ENCODE measurements at places on chromosomes 3 and 15.

DNA sequence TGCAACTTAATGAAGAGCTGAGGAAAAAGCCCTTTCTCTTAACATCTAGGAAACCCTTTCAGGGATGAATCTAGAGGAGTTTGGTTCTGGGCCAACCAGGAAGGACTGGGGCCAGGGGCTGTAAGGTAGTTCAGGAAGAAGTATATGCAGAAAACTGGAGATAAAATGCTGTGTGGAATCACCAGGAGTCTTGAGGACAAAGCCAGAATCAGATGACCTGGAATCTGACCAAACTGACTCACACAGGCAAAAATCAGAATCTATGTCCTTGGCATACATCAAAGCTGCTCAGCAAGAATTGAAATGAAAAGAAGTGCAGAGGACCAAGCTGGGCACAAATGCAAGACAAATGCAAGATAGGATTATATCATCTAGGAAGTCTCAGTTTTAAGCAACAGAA lies 59.4 kb upstream of the ATP2C1 start:
- peak; percentile 38 for DNase-seq

- DNase-seq: no peak
Observed at GRCh38 chr15:69522361-69522760, 69.7 kb downstream of the RPLP1 start.

DNA sequence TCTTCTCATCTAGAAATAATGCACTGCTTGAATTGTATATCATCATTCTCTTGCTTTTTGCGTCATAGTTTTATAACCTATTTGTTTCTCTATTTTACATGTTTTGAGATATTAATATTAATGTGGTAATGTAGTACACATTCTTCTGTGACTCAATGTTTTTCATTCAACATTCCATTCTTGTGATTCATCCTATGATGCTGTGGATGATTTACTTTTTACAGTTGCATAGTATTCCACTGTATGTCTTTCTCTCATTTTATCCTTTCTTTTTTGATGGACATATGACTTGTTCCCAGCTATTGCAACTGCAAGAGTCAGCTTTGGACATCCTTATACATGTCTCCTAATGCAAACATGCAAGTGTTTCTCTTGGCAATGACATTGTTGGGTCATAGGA lies 20.6 kb upstream of the VEPH1 start:
- DNase-seq: no peak

DNA sequence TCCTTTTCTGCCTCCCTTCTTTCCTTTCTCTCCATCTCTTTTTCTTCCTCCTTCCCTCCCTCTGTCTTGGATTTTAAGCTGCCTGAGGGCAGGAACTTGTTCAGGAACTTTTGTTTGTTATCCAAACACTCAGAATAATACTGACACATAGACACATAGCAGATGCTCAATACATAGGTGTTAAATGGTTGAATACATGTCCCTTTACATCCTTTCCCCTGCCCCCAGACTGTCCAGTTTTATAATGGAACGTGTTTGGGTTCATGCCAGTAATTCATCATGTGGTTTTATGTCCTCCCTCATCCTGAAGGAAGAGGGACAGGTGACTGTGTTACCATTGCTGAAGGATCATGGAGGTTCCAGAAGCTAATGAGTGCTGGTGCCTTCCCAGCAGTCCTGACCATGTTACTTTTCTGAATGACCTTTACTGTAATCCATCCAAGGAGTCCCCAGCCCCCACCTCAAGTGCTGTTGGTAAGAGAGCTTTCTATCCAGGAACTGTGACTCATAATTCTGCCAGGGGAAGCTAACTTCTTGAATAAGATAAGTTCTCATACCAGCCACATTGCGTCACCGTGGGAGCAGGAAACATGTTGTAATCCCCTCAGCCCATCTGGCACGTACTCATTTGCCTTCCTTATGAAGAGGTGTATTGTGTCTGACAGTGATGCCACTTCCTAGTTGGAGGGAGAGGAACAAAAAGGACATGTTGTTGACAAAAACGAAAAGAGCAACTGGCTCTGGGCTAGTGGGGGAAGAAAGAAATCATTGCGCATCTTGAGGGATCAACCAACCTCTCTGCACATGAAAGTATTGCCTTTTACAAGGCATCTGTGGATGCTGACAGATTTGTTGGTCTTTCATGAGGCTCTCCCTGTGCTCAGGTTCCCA lies 52.4 kb downstream of the IL1RAP start:
- DNase-seq: peak; percentile 81

GRCh38 chr3:107524841-107525643 lies 2.3 kb downstream of the BBX start:
- peak; percentile 81 for DNase-seq

GRCh38 chr15:80950291-80951078 lies 39.1 kb downstream of the MESD start:
- DNase-seq: no peak

GRCh38 chr3:191356631-191357439 lies 26.5 kb upstream of the UTS2B start:
- peak; percentile 65 for DNase-seq

- DNase-seq: no peak
Observed at GRCh38 chr3:119873646-119874045, 91.7 kb downstream of the NR1I2 start.

GRCh38 chr3:55750525-55750924 lies 263.4 kb upstream of the WNT5A start:
- DNase-seq: no peak

- no peak for DNase-seq
Observed at GRCh38 chr3:107699682-107700081, 176.9 kb downstream of the BBX start.

DNA sequence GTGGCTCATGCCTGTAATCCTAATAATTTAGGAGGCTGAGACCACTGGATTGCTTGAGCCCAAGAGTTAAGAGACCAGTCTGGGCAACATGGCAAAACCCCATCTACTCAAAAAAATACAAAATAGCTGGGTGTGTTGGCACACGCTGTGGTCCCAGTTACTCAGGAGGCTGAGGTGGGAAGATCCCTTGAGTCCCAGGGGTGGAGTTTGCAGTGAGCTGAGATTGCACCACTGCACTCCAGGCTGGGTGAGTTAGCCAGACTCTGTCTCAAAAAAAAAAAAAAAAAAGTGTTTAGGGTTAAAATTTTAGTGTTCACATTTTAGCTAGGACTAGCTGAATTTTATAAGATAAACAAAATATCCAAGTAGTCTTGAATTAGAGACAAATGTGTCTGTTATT lies 1340.1 kb upstream of the EPHA6 start:
- no peak for DNase-seq

DNA sequence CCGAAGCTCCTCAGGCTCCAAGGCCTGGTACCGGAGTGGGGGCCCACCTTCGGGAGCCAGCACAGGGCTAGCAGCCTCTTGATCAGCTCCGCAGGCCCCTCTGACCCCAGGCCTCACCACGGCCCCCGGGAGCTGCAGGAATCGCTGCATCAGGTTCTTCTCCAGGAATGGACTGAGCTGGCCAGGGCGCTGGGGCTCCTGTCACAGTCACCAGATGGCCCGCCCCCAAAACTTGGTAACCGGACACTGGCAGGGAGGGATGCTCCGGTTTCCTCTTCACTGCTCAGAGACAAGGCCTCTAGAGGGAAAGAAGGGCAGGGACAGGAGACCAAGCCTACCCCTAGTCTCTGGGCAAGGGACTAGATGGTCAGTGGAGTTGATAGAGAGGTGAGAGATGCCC lies 9.9 kb downstream of the AP3B2 start:
- DNase-seq: no peak

DNA sequence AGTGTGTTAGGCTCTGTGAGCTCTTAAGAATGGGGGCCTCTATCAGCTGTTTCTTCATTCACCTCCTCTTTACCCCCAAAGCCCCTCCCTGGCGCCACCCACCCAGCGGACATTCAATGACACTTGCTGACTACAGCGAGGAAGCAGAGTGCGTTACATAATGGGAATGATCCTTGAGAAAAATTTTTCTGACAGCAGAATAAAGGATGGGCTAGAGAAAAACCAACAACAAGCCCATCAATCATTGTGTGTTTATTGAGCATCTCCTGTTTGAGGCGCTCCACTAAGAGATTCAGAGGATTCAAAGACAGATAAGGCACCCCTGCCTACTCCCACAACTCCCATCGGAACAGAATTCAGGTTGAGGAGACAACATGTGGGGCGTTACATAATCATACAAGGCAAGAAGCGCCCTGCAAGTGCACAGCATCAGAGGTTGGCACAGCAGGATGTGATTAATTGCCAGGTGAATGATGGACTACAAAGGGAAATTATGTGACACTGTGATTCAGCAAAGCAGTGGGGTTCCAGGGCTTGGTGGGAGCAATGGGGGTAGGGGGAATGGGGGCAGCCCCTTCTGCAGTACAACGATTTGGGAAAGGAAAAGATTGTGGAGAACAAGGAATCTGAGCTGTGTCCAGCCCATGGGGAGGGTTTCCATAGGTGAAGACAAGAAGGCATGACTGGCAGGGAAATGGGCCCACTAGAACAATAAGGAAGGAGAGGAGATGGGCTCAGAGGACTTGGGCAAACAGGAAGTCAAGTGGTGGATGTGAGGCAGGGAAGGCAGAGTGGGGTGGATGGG lies 141.3 kb upstream of the ATP2B2 start:
- DNase-seq: no peak

DNA sequence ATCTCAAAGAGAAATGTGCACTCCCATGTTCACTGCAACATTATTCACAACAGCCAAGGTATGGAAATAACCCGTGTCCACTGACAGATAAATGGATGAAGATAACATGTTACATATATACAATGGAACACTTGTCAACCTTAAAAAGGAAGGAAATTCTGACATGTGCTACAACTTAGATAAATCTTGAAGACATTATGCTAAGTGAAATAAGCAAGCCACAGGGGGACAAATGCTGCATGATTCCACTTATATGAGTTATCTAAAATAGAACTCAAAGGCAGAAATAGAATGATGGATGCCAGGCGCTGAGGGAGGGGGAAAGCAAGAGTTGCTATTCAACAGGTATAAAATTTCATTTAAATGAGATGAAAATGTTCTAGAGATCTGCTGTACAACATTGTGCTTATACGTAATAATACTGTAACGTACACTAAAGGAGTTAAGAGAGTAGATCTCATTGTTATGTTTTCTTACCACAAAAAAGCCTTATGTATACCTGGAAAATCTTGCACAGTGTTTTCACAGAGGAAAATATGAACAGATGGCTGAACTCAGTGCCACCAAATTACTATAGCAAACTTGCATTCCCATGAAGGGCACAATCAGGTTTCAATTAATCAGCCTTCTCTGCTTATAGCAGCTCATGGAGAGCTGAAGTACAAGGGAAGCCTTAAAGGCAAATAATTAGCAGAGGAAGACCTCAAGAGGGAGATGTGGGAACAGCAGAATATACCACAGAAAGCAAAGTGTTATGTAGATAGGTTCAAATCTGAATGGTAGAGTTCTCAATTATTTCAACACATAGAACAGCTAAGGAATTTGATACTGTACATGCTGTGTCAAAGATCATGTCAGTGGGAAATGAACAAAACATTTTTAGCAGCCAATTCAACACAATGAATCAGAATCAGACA lies 8.1 kb upstream of the VPS39 start:
- DNase-seq: no peak

DNA sequence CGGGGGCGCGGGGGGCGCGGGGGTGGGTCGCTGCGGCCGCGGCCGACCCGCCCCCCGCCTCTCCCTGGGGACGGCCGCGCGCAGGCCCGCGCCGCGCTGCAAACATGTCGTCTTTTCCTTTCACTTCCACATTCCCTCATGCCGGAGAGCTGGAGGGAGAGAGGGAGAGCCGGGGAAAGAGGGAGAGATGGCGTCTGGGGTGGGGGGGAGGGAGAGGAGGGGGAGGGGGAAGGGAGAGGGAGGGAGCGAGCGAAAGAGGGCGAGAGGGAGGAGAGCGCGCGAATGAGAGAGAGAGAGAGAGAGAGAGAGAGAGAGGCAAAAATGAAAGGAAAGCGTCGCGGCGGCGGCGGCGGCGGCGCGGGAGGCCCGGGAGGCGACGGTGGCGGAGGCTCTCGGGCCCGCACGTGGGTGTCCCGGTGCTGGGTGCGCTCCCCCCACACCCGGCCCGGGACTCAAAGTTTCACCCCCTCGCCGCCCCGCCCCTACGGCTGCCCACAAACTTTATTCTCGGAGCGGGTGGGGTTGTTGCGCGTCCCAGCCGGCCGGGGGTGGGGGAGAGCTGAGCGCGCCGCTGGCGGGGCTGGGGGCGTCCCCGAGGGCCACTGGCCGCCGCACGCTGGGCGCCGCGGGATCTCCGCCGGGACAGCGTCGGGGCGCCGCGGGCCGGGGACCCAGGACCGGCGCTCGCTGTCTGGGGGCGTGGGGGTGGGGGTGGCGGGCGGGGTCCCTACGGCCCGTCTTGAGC lies 731 bp downstream of the ZNF710 start:
- peak; percentile 94 for DNase-seq

GRCh38 chr15:63514531-63514943 lies 10.1 kb downstream of the USP3 start:
- no peak for DNase-seq

GRCh38 chr15:68812597-68813431 lies 7.9 kb downstream of the ANP32A start:
- peak; percentile 34 for DNase-seq

DNA sequence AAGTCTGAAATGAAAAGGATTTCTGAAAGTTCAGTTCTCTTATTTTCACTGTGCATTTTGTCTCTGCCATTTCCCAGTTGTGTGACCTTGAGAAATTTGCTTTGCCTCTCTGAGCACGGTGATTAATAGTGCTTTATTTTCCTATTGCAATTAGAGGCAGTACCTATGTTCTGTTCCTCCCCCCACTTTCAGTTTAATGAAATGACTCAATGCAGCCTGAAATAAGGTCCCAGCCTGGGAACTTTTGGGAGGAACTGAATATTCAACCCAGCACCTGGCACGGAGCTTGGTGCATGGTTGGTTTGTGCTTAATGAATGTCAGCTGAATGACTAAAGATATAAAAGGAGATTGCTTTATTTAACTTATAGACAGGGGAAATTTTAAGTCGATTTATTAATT lies 352.6 kb downstream of the PDCD6IP start:
- no peak for DNase-seq

GRCh38 chr3:88291486-88291885 lies 141.7 kb downstream of the C3orf38 start:
- no peak for DNase-seq

DNA sequence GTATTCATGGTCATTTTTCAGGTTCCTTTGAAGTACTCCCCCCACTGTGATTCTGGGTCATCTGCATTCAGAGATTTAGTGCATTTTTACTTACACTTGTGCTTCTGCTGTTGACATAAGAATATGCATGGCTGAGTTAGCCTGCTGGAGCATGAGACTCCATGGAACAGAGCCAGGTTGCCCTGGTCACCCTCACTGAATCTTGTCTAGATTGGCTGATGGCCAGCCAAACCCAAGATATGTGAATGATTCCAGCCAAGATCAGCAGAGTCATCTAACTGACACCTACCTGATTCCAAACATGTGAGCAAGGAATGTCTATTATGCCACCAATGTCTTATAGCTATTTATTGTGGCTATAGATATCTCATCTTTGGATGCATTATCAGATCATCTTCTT lies 25.1 kb downstream of the DTWD1 start:
- DNase-seq: peak; percentile 62
